ENCODE measurements at places on chromosomes 13 and 19.

DNA sequence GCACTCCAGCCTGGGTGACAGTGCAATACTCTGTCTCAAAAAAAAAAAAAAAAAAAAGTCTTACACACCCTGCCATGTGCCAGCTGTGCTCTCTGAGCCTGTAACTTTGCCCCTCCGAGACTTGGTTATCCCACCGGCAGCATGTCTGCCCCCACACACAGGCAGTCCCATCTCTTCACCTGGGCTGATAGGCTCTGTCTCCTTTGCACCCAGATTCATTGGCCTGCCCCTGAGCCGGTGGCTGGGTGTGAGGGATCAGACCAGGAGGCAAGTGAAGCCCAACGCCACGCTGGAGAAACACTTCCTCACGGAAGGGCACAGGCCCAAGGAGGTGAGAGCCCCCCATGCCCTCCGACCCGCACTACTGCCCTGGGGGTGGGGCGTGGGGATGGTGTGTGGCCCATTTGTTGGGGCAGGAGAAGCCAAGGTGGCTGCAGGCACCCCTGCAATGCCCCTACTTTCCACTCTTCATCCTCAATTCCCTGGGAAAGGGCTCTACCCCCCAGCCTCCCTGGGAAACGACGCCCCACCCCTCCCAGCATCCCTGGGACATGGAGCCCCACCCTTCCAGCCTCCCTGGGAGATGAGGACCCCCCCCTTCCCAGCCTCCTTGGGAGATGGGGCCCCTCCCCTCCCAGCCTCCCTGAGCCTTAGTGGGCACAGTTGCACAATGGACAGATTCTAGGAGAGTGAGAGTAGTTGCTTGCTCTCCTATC is 45.3 kb downstream of the CERS4 start:
- DNase-seq, result no peak

GRCh38 chr13:52029569-52029968 is 5.1 kb downstream of the UTP14C start:
- no peak for DNase-seq

GRCh38 chr19:58519355-58520256 is at the start of gene ZBTB45:
ZBTB45 (minus strand) TSS chr19:58519810; CDS start chr19:58517673, 2,137 bp downstream.
- DNase-seq, result peak; percentile 91

- DNase-seq, result no peak
Observed at GRCh38 chr19:39319892-39320248, 793 bp downstream of the LRFN1 start.

DNA sequence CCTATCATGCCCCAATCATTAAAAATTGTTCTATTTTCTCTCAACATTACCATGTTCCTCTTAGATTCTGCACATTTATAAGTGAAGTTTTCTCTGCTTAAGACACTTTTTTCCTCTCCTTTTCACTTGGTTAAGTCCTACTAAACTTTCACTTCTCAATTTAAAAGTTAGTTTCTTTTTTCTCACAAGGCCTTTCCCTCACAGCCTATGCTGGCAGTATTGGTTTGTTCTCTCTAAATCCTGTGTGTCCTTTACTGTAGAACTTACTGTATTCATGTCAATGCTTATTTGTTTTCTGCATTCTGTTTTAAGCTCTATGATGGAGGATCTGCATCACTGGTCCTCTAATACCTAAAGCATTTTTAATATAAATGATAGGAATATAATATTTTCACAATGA is 2816.6 kb downstream of the PCDH9 start:
- no peak for DNase-seq

- peak; percentile 95 for DNase-seq
Observed at GRCh38 chr13:24160458-24161009, at the start of gene SPATA13. SPATA13 (plus strand) TSS chr13:24160720; CDS start chr13:24222930, 62,210 bp downstream.

GRCh38 chr19:375395-376110 is 31.0 kb upstream of the MIER2 start:
- no peak for DNase-seq

- no peak for DNase-seq
Observed at GRCh38 chr13:92175330-92175729, 776.9 kb downstream of the GPC5 start.

GRCh38 chr19:46229442-46229841 is at the start of gene IGFL1:
IGFL1 (plus strand) TSS chr19:46229742; CDS start chr19:46229775, 33 bp downstream.
- DNase-seq, result no peak

All from activated CD4-positive, alpha-beta T cell treated with anti-CD3 and anti-CD28 coated beads, Interleukin-2, amount 10 ng/mL, durations not matched to agents 7 days and 5 days (primary cell).